Right kidney (tissue), 9 donors: ENCODE measurements at places on chromosomes 2 and 18.
A peak's percentile ranks its signal among the peaks of the same experiment; 100 is the strongest.

DNA sequence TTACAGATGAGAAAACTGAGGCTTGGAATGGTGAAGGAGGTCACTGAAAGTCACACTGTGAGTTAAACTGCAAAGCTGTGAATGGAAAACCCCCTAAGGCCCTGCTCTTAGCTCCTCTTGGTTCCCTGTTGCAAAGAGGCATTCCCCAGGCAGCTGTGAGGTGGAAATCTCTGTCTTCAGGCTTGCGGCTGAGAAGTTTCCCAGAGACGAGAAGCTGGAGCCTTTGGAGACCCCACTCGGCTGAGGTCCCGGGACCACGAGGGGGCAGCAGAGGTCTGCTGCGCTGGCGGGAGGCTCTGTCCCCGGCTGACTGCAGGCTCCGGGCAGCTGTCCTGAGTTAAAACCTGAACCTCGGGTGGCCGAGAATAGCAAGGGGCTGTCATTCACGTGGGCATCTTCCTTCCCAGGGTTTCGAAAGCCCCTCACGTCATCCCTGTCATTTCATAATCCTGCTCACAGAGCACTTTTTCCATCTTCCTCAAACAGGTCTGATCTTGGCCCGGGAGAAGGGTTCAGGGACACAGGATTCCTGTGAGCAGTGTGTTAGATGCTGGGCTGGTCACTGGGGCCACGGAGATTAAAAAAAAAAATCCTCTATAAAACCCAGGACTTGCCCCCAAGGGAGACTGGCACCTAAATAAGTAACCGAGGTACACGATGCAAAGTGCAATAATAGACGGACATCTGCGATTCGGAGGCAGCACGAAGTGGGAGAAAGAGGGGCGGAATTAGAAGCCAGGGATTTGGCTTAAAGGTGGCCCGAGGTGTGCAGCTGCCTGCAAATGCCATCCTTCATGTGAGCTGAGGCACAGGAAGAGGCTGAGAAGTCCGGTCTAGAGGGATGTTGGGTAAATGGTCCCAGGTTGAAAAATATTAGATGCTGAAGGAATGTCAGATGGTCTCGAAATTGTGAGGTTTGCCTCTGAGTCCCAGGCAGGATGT, 24.6 kb upstream of the ATOH8 start:
- DNase-seq = peak; percentile 73

DNA sequence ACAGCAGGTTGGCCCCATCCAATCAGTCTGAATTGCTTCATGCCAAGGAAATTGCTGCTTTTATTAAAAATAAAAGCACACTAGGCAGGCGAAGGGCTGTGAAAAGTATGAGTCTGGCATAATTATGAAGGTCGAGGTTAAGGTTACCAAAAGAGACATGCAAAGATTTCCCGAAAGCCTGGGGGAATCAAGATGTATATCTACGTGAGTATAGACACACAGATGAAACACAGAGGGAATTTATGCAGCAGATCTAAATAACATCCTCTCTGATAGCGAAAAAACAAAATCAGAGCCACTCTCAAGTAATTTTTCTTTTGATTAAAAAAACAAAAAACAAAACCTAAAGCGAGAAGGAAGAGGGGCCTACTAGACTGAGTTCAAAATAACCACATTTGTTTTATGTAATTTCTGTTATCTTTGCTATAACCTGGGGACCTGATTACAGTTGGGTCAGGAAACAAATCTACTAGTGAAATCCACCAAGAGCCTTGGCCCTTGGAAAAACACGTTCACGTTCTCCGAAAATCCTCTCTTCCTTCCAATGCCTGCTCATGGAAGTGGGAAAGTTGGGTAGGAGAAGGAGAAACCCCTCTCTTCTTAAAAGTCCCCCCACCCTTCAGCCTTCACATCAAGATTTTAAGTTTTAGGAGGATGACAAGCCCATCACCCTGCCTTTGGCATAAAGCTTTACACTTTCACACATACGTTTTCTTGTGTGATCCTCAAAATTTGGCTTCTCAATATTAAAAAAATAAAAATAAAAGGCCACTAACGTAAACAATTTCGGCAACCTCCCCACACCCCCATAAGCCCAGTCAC, 1.4 kb downstream of the AAK1 start:
- peak; percentile 19 for DNase-seq

DNA sequence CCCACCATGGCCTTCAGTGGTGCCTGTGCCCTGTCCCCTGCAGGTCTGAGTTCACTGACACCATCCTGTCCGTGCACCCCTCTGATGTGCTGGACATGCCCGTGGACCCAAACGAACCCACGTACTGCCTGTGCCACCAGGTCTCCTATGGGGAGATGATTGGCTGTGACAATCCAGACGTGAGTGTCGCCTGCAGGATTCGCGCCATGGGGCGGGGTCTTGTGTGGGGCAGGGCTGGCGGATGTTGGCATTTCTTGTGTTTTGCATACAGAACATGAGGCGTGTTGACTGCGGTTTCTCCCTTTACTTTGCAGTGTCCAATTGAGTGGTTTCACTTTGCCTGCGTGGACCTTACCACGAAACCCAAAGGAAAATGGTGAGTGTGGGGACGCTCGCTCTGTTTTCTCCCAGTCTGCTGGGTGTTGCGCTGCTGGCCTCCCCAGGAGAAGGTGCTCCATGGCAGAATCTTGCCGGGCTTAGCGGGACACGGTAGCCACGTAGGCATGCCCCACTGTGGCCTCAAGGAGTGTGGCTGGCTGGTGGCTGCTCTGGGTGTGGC, 11.5 kb upstream of the D2HGDH start:
- DNase-seq = no peak

DNA sequence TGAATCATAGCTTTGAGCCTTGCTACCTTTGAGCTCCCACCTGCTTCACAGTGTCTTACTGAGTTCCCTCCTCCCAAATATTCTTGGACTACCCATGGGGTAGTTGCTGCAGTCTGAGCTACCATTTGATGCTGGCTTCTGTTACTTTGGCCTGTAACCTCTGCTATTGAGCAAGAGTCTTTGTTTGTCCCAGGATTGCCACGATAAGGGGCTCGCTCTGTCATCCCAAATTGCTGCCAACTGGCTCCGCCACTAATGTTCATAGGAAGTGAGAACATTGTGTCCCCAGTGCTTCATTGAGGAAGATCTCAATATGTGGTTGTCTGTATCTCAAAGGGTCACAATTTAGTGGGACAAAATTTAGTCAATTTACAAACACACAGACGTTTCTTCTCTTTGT, 103.8 kb downstream of the TRIM43 start:
- no peak for DNase-seq

DNA sequence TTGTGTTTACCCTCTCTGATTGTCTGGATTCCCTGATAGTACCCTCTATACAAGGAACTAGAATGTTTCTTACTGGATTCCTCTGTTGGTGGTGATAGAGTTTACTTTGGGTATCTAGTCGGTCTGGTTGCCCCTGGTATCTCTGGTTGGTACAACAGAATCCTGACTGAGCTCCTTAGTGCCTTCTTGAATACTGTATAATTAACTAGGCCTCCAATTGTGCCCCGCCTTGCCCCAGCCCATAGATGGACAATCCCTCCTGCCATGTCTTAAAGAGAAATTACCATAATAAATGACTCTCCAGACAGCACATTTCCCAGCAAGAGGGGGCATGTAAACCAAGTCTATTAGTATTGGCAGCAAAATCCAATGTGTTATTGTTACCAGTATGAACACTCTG, 2.3 kb downstream of the SCN1A start:
- no peak for DNase-seq

GRCh38 chr2:239668651-239669050, 267.8 kb upstream of the HDAC4 start:
- no peak for DNase-seq

- no peak for DNase-seq
Measured at GRCh38 chr18:26421931-26422330, 126.4 kb downstream of the KCTD1 start.

GRCh38 chr2:98378196-98378595, 31.9 kb downstream of the CNGA3 start:
- DNase-seq = no peak

GRCh38 chr2:23541503-23542229, 156.7 kb downstream of the KLHL29 start:
- DNase-seq = no peak

GRCh38 chr2:241014764-241015163, 16.3 kb downstream of the SNED1 start:
- no peak for DNase-seq

GRCh38 chr2:218745559-218746469, 35.2 kb downstream of the TTLL4 start:
- no peak for DNase-seq

GRCh38 chr2:170204298-170204951, 26.5 kb downstream of the MYO3B start:
- no peak for DNase-seq

- no peak for DNase-seq
Measured at GRCh38 chr2:205936446-205936845, 149.5 kb downstream of the INO80D start.

- DNase-seq = no peak
Measured at GRCh38 chr2:38907743-38908562, 18.3 kb downstream of the ARHGEF33 start.

DNA sequence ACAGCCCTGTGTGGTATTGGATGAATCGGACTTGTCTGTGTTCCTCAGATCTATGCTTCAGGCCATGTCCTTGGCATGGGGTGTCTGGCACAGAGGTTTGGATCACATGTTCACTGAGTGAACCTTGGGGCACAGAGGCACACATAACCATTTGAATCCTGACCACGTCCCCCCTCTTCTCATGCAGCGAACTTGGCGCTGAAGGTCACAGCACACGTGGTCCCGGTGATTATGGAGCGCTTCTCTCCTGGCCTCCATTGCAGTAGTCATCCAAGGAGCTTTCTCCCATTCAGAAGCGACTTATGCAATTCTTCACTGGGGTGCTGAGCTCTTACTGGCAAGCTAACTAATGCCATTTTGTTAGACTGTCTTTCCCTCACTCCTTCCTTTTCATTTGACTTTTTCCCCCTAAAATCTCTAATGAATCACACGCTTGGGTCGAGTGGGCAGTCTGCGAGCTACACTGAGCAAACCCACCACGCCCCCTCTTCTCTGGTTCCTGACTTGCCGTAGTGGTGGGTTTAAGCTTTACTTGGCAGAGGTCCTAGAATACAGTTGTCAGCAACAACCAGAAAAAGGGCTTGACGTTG, 59.4 kb downstream of the KCNG2 start:
- DNase-seq = peak; percentile 32

- DNase-seq = no peak
Measured at GRCh38 chr18:10045296-10045891, 131.6 kb downstream of the VAPA start.
